ENCODE measurements at places on chromosomes 1 and 21.

DNA sequence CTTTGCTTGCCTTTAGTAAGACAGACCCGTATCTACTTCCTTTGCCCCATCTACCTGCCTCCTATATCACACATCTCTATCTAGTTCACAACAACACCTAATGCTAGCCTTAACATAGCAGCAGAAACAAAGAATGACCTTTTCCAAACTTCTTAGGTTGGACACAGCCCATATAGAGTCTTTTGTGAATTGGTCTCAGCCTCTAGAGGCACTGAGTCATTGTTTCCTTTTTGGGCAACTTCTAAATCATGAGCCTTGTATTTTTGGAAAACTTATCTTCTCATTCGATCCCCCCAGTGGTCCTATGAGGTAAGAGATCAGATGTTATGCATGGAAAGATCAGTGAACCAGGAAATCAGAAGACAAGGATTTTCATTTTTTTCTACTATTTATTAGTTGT lies 679.4 kb upstream of the USP24 start:
- no peak for DNase-seq

DNA sequence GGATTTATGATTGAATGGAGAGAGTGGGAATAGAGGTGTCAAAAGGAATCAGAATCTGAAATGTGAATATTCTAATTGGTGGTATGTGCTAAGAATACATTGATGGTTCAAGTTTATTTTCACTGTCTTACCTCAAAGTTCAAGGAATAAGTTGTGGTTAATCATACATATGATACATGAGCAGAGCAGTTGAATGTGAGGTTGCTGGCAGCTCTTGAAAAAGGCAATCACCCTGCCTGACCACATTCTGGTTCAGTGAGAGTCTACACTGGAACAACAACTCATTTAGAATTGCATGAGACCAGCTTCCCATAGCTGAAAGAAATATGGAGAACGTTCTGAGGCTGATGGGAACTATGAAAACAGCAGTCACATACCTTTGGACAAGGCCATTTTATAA lies 68.3 kb upstream of the ARHGAP29 start:
- no peak for DNase-seq

DNA sequence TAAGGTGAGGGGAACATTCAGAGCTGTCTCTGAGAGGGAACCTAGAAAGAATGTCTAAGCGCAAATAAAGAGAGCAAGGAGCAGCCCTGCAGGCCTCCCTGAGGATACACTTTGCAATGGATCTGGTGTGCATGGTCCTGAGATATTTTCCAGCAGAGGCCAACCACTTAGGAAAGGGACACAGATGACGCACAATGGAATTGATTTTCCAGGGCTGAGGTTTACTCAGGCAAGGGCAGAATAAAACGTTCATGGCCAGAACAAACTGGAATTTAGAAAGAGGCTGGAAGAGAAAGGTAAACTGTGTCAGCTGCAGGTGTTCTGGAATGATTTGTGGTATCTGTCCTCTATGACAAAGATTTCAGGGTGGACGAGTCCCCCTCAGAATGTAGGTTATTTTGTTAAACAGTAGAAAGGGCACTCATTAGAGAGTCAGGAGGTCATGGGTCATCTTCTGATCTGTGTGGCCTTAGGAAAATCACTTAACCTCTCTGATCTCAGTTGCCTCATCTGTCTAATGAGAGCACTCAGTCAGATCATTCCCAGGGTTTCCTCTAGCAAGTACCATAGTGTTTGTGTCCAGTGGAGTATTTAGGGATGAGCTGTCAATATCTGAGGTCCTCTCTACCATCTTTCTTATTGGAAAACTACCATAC lies 61.8 kb upstream of the PGBD5 start:
- no peak for DNase-seq

DNA sequence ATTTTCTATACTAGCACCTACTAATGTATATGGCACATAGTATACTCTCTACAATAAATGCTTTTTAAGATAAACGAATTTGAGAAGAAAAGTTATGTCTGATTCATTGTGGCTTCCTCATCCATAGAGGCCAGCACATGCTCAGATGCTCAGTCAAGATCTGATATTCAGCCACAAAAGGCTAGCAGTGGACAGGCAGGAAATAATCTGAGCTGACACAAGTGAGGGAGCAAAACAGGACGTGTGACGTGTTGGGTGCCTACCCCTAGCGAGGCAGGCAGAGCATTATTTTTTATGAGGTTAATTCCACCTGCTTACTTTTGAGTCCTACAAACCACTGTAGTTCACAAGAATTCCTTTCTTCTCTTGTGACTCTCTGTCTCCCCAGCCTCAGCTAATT lies 550.9 kb downstream of the SMYD3 start:
- DNase-seq = peak; percentile 34

GRCh38 chr1:171984850-171985485 lies 143.7 kb downstream of the DNM3 start:
- no peak for DNase-seq

DNA sequence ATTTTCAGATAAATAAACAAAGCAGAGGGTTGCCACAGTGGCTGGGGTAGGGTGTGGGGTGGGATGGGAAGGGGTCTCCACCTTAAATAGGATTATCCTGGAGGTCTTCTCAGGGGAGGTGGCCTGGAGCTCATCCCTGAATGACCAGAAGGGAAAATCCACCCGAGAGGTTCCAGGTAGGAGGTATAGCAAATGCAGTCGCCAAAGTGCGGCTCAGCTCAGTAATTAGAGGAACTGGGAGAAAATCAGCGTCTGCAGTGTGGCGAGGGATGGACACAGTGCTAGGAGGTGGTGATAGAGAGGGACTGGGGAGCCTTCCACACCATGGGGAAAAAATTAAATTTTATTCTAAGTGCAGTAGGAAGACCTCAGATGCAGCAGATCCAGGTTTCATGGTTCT lies 584.5 kb downstream of the MATN1 start:
- DNase-seq = no peak

DNA sequence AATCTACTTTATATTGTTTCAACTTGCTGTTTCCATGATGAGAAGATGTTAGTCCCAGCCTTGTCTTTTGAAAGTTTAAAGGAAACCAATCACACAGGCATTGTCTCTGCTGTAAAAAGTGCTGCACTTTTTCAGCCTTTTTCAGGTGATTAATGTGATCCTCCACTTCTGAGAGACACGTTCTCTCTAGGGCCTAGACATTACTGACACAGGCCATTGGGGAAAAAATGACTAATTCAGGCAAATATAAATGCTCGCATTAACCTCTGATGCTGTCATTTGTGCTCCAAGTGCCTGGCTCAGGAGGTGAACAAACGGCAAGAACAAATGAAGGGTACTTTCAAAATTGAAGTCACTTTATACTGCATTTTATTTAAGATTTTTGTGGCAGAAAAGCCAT lies 32.4 kb upstream of the RGS7 start:
- DNase-seq = no peak

- DNase-seq = no peak
Measured at GRCh38 chr1:25090707-25091422, 141.4 kb downstream of the SYF2 start.

GRCh38 chr21:27582948-27583430 lies 616.1 kb upstream of the ADAMTS5 start:
- DNase-seq = no peak

DNA sequence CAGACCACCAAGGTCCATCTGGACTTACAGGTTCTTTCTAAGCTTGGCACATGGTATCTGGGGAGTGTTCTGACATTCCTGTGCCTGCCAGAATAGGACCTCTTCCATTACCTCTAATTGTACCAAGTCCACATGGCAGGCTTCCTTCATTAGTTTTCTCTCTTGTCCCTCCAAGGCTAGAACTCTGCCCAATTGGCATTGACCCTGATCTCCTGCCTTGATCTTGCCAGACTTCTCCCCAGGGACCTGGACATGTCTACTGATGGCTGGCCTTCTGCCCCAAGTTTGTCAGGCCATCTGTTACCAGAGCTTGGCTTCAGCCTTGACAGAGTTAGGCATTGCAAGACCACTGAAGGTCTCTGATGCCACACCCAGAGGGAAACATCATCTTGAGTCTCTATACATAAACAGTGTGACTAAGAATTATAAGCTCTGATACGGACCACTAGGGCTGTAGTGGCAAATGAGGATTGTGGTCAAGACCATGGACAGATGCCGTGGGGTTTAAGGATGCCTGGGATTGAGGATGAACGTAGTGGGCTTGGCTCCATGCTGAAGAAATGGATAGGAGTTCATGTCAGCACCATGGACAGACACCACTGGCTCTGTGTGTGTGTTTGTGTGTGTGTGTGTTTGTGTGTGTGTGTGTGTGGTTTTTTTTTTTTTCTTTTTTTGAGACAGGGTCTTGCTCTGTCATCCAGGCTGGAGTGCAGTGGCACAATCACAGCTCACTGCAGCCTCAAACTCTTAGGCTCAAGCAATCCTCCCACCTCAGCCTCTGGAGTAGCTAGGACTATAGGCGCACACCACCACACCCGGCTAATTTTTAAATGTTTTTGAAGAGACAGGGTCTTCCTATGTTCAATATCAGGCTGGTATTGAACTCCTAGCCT lies 19.5 kb upstream of the PSMB2 start:
- DNase-seq = no peak

DNA sequence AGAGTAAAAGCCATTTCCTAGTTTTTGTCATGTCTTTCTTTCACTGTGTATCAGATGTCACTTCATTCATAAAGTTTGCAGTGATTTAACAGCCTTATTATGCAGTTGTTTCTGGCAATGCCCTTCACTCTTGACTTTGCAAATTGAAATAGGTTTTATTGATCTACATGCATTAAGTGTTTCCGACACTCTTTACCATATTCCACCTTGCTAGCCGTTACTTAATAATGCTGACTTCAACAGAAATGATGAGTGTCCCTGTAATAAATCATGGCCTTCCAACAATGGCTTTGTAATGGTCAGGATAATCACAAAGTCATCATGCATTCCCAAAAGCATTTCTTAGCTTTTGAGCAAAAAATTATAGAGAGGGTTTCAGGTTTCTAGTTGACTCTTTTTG lies 236.8 kb upstream of the FMN2 start:
- DNase-seq = no peak

- DNase-seq = no peak
Measured at GRCh38 chr21:16070207-16070651, 340.4 kb downstream of the USP25 start.

GRCh38 chr21:42790520-42791065 lies 88.7 kb downstream of the WDR4 start:
- no peak for DNase-seq

DNA sequence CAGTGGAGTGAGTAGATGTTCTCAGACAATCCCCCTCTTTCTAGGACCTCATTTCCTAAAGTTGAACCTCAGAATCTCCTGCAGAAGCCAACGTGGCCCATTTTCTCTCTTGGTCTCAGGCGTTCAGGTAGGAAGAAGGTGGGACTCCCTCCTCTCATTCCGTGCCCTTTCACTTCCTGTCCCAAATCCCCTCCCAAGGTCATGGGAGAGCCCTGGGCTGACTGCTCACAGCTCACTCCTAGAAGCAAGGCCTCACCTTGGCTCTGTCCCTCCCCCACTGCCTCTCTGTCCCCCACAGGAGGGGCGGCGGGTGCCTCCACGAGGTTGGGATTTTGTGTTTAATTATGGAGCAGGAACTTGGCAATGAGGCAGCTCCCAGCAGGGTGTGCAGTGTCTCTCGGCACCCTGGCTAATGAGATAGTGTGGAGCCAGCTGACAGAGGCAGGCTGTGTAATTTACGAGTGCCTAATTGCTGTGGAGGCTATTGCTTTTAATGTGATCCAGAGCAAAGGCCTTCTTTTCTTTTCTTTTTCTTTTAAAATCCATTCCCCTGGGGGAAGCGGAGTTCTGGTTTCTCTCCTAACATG lies 9.1 kb upstream of the CDK18 start:
- DNase-seq = no peak

- no peak for DNase-seq
Measured at GRCh38 chr1:96116731-96117130, 604.9 kb upstream of the PTBP2 start.

- no peak for DNase-seq
Measured at GRCh38 chr1:3864884-3865283, 7.6 kb downstream of the DFFB start.

DNA sequence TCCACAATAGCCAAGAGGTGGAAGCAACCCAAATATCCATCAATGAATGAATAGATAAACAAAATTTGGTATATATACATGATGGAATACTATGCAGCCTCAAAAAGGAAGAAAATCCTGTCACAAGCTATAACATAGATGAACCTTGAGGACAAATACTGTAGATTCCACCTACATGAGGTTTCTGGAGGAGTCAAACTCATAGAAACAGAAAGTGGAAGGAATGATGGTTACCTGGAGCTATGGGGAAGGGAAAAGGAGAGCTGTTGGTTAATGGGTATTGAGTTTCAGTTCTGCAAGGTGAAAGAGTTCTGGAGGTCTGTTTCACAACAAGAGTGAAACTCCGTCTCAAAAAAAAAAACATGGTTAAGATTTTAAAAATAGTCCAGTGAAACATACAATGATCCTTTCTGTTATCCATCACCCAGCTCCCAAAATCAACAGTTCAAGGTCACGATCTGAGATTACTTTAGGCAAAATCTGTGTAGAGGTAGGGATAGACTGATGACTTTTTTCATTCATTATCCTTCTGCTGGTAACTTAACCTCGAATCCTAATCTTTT lies 80.8 kb upstream of the HNRNPU start:
- DNase-seq = no peak

GRCh38 chr1:56473582-56474270 lies 105.6 kb downstream of the PLPP3 start:
- no peak for DNase-seq

GRCh38 chr1:98027103-98027705 lies 106.4 kb upstream of the DPYD start:
- no peak for DNase-seq

- DNase-seq = no peak
Measured at GRCh38 chr1:239112101-239112935, 274.1 kb upstream of the CHRM3 start.

GRCh38 chr1:25891606-25892005 lies 14.6 kb downstream of the STMN1 start:
- DNase-seq = no peak

GRCh38 chr1:163973586-163973985 lies 585.4 kb upstream of the PBX1 start:
- no peak for DNase-seq

GRCh38 chr1:112618721-112619517 lies at the start of gene ST7L:
ST7L (minus strand) TSS chr1:112619141; CDS start chr1:112619113, 28 bp downstream.
- DNase-seq = peak; percentile 52

GRCh38 chr1:172343240-172344160 lies 77.0 kb upstream of the C1orf105 start:
- no peak for DNase-seq

- no peak for DNase-seq
Measured at GRCh38 chr1:111769517-111770146, 13.9 kb downstream of the DDX20 start.

DNA sequence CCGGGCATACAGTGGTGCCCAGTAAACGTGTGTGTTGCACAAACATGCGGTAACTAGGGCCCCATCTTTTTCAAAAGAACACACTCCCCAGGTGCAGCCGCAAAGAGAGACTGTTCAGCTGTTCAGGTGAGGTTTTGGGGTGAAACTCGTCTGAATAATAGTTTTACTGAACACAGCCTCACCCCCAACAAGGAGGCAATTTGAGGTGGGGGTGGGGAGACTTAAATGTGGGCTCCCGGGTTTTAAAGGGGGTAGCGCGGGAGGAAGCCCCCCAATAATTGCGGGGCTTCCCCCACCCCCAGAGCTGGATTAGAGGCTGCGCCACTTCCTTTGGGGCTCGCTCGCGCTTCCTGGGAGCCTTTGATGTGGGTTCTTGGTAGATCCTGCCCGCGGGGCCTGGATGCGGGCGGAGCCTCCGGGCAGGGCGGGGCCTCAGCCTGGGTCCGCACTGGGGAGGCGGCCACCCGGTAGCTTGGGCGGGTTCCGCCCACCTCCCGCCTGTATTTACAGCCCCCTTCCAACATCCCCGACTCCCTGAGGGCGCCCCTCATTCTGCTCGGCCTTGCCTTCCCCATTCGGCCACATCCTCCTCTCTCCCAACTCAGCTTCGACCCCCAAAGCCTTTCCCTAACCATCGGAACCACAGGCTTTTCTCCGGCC lies 6.4 kb upstream of the EPHA2 start:
- peak; percentile 67 for DNase-seq

All from activated effector memory CD4-positive, alpha-beta T cell treated with Interleukin-2 at 50 U/mL for 16 hours (primary cell).